ENCODE measurements at places on chromosomes 7 and 10.

- DNase-seq, result no peak
These were observed 7.6 kb upstream of the GPAM start for GRCh38 chr10:112191041-112191590.

DNA sequence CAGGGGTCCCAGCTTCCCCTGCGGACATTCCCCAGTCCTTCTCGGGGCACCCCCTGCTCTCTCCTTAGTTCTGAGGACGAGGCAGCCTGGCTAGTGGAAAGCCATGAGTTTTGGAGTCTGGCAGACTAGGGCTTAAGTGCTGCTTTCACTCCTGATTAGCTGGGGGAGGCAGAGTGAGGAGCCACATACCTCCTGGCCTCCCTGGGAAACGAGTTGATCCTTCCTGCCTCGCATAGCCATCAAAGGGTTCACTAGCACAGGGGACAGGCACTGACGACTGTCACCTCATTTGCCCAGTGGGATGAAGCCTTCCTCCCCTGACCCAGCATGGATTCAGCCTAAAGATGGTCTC lies 402.5 kb downstream of the RPS24 start:
- DNase-seq, result no peak

- DNase-seq, result no peak
These were observed 216.3 kb upstream of the NRP1 start for GRCh38 chr10:33550811-33551210.

DNA sequence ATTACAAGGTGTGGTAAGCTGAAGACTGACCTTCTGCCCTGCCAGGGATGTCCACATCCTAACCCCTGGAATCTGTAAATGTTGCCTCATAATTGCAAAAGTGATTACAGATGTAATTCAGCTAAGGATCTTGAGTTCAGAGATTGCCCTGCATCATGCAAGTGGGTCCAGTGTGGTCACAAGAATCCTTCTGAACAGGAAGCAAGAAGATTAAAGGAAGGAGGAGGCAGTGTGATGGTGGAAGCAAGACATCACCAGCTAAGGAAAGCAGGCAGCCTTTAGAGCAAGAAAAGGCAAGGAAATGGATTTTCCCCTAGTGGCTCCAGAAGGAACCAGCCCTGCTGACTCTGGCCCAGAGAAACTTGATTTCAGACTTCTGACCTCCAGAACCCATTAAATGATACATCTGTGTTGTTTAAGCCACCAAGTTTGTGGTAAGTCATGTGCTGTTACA lies 78.1 kb downstream of the USP6NL start:
- no peak for DNase-seq

DNA sequence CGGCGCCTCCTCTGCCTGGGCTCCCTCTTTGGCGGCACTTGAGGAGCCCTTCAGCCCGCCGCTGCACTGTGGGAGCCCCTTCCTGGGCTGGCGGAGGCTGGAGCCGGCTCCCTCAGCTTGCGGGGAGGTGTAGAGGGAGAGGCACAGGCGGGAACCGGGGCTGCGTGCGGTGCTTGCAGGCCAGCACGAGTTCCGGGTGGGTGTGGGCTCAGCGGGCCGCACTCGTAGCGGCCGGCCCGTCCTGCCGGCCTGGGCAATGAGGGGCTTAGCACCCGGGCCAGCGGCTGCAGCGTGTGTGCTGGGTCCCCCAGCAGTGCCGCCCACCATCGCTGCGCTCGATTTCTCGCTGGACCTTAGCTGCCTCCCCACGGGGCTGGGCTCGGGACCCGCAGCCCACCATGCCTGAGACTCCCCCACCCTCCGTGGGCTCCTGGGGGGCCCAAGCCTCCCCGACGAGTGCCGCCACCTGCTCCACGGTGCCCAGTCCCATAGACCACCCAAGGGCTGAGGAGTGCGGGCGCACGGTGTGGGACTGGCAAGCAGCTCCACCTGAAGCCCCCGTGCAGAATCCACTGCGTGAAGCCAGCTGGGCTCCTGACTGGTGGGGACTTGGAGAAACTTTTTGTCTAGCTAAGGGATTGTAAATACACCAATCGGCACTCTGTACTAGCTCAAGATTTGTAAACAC lies 73.8 kb upstream of the KMT2E start:
- no peak for DNase-seq

- peak; percentile 81 for DNase-seq
These were observed 37.4 kb upstream of the EEPD1 start for GRCh38 chr7:36115448-36116321.

- DNase-seq, result no peak
These were observed 34.1 kb downstream of the SMC3 start for GRCh38 chr10:110601581-110601980.

- no peak for DNase-seq
These were observed at the start of gene NRG3 for GRCh38 chr10:81874875-81875466. TSS of gene NRG3 (plus strand) at chr10:81875194.

DNA sequence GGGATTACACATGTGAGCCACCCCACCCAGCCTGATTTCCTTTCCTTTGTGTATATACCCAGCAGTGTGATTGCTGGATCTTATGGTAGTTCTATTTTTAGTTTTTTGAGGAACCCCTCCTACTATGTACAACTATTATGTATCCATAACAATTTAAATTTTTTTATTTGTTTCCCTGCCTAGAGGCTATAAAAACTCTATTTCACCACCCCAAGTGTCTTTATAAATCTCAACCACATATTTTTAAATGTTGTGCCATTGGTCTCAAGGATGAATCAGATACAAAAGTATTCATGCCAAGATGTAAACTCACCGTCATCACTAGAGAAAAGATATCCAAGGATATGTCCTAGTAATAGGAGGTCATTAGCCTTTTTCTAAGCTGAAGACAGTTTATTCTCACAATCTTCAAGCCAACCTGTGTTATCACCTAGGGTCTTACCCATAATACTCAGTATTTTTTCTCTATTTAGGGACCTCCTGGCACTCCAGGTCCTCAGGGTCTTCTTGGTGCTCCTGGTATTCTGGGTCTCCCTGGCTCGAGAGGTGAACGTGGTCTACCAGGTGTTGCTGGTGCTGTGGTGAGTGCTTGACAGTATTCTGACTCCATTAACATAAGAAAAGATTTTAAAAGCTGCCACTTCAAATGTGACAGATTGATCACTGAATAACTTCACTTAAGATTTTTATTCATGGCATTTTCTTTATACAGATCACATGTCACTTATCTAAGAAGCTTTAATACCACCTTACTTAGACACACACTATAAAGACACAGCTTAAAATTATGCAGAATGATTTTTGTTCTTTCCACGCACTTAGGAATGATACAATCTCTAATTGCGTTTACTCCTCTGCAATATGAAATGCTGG lies 29.4 kb downstream of the COL1A2 start:
- no peak for DNase-seq

DNA sequence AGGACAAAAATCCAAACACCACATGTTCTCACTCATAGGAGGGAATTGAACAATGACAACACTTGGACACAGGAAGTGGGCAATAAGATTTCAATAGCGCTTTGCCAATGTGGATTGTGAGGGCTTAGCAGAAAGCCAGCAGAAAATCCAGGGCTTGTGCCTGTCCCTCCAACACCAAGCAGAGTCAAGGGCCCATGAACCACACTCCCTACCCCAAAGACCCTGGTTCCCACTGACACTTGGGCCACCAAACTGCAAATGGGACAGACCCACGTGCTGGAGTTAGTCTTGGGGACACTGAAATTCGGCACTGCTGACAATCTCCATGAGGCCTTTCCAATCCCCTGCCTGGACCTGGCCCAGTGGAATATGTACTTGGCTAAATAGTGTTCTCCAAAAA lies 67.0 kb downstream of the GRID1 start:
- no peak for DNase-seq

- no peak for DNase-seq
These were observed 372.6 kb downstream of the LRMDA start for GRCh38 chr10:75803816-75804552.

- DNase-seq, result no peak
These were observed 76.4 kb downstream of the PRR15 start for GRCh38 chr7:29639886-29640595.

GRCh38 chr7:146655928-146656797 lies 539.6 kb downstream of the CNTNAP2 start:
- DNase-seq, result no peak

Measured in stimulated activated naive CD4-positive, alpha-beta T cell treated with Interleukin-2 at 50 U/mL for 16 hours (primary cell).